Karpas-422 (cell line): ENCODE measurements at places on chromosomes 6 and 20. TPM values are rescaled to one million over a fixed set of nuclear protein-coding genes. Genes with fewer than 3 reads are reported as not detected.

GRCh38 chr6:43013097-43013842 lies 476 bp downstream of the MEA1 start:
- H3K27me3 ChIP-seq: no peaks in the 10 kb centered on the region
- peak overlapping the region; percentile 39; the same call in 1 of the 2 replicates for H3K27ac ChIP-seq
- H3K4me1 ChIP-seq: peaks cover 27% of the 10 kb centered on the region
- 0 out of 2 replicates have a peak, but pooled peaks cover 18% of the 10 kb centered on the region for H3K36me3 ChIP-seq
- peak overlapping the region; percentile 96 for H3K4me3 ChIP-seq

GRCh38 chr6:113595911-113596376 lies 261.2 kb upstream of the MARCKS start:
- H3K27ac ChIP-seq: no peak overlapping the region
- no peaks in the 10 kb centered on the region for H3K4me1 ChIP-seq
- DNase-seq: no peak
- no peak overlapping the region for H3K4me3 ChIP-seq
- H3K36me3 ChIP-seq: no peaks in the 10 kb centered on the region
- no peaks in the 10 kb centered on the region for H3K27me3 ChIP-seq

- H3K4me3 ChIP-seq: no peak overlapping the region
- H3K36me3 ChIP-seq: no peaks in the 10 kb centered on the region
- no peak overlapping the region for H3K27ac ChIP-seq
- no peak for DNase-seq
- no peaks in the 10 kb centered on the region for H3K27me3 ChIP-seq
- H3K4me1 ChIP-seq: no peaks in the 10 kb centered on the region
Observed at GRCh38 chr6:123352279-123352678, 284.5 kb downstream of the TRDN start.

DNA sequence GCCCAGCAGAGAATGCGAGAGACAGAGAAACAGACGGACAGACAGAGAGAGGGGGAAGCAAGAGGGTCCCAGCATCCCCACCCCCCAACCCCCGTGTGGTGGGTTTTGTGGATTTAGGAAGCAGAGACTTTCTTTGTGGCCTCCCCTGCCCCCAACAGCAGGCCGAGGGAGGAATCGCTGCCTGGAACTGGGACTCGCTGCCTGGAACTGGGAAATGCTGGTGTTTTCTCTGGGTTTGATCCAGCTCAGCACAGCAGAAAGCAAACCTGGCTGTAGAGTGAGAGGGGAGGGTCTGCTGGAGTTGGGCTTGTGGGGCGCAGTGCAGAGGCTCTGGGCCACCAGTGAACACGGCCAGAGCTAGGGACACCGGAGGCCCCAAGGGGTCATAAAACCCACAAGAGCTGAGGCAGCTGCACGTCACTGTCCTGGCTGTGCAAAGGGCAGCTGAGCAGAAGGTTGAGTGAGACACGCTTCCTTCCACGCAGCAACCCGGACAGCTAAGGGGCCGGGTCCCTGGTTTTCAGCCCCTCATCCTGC lies 181.8 kb downstream of the TAF4 start:
- no peaks in the 10 kb centered on the region for H3K27me3 ChIP-seq
- peaks cover 42% of the 10 kb centered on the region for H3K4me1 ChIP-seq
- no peak overlapping the region for H3K4me3 ChIP-seq
- H3K36me3 ChIP-seq: no peaks in the 10 kb centered on the region
- H3K27ac ChIP-seq: no peak overlapping the region
- no peak for DNase-seq

Gene PTCRA
- total RNA-seq: not detected in 2 replicates

- no peaks in the 10 kb centered on the region for H3K36me3 ChIP-seq
- no peak for DNase-seq
- H3K27ac ChIP-seq: no peak overlapping the region
Observed at GRCh38 chr20:14069796-14070195, 74.5 kb downstream of the MACROD2 start.

DNA sequence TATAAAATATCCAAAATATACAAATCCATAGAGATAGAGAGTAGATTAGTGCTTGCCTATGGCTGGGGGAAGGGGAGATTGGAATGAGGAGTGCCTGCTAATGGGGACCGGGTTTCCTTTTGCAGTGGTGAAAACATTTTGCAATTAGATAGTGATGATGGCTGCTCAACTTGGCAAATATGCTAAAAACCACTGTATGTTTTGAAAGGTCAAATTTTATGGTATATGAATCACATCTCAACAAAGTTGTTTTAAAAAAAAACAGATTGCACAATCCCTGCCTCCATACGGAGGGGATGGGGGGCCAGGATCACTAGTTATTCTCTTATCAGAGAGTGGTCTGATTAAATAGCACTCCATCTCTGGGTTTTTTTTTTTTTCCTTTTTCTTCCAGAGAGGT lies 76.9 kb upstream of the RIPOR2 start:
- H3K27me3 ChIP-seq: no peaks in the 10 kb centered on the region
- H3K4me1 ChIP-seq: peaks cover 81% of the 10 kb centered on the region
- no peak for DNase-seq
- peak overlapping the region; percentile 93 for H3K27ac ChIP-seq
- no peaks in the 10 kb centered on the region for H3K36me3 ChIP-seq

DNA sequence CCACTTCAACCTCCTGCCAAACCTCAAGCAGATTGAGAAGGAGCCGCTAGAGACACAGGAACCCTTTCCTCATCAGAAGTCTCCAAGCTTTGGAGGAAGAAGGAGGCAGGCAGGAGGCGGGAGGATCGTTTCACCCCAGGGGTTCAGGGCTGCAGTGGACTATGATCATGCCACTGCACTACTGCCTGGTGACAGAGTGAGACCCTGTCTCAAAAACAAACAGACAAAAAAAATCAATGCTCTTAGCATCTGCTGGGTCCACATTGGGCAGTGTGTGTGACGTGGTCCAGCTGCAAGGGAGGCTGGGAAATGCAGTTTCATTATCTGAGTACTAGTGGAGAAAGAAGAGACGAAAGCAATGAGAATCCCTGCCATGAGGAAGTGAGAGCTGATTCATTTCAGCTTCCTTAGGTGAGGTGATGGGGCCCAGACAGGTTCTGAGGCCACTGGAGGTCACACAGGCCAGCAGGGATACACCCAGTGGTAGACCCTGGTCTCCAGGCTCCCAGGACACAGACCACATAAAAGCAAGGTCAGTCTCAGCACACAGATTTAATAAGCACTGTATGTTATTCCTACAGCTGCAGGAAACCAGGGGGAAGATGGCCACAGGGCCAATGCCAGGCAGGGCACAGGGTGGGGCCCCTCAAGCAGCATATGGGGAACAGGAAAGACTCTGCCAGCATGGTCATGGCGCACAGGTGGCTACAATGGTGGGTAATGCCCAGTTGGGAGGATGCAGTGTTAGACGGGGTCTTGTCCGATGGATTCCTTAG lies 4.3 kb downstream of the GFRA4 start:
- H3K36me3 ChIP-seq: no peaks in the 10 kb centered on the region
- peak overlapping the region; percentile 36; the same call in 1 of the 2 replicates for H3K4me3 ChIP-seq
- H3K27me3 ChIP-seq: no peaks in the 10 kb centered on the region
